G401 (cell line): ENCODE measurements at places on chromosomes 4 and X. TPM values are rescaled to one million over a fixed set of nuclear protein-coding genes. Genes with fewer than 3 reads are reported as not detected.

ASMT gene
- not detected in 2 replicates for total RNA-seq

DNA sequence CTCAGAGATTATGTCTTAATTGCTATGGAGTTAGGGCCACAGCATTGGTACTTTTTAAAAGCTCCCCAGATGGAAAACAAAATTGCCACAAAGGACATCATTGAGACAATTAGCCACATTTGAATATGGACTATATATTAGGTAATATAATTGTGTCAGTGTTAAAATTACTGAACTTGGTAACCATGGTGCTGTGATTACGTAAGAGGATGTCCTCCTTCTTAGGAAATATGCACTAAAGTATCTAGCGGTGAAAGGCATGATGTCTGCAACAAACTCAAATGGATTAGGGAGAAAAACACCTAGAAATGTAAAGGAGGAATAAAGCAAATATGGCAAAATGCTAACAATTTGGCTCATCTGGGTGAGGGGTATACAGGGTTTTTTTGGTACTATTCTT, 89.9 kb upstream of the PAK3 start:
- no peak for DNase-seq

TRIM75 gene
- not detected in 2 replicates for total RNA-seq

EREG gene
- not detected in 2 replicates for total RNA-seq

NCAPG gene
- 28.3 and 74.7 TPM in 2 replicates for total RNA-seq

DNA sequence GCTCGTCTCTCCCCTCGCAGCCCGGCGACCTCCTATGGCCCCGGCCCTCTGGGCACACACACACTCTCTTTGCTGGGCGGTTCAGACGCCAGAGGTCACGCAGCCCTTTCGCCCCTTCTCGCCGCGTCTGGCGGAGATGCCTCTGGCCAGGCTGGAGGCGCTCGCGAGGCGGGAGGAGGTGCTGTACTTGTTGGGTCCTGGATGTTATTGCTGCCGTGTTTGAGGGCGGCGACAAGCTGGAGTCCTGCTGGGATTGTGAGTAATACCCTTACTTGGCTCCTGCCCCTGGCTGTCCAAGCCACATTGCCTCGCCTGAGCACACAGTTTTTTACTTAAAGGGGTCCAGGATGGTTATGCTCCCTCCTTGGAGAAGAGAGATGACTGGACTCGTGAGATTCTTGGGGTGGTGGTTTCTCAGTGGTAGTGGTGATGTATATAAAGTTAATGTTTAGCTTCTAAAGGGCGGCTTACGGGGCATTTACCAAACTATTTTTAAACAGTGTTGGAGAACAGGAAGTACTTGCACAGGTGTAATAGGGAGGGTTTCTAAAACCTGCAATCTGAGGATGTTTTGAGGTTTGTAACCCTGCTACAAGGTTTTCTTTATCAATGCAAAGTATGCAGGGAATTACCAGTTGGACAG, 572 bp downstream of the USP53 start:
- DNase-seq, result peak; percentile 85

DNA sequence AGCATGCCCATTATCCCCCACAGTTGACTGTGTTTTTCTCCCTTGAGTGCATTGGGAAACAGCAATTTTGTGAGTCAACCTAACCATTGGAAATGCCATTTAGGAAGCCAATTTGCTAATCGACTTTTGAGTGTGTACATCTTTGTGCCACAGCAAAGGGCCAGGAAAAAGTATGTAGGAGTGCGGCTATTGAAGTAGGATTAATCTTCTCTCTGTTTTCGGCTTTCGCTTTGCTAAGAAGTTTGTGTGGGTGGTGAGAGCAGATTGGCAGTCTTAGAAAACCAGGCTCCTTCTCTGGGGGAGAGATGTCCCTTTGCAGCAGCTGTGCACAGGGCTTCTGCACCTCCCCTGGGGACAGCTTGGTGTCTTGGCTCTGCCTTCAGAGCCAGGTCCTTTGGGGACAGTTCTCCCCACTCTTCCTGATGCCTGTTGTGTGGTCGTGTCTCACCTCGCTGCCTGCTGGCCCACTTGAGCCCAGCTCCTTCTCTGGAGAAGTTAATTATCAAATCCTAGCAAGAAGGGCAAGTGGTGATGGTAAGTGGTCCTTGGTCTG, 74.5 kb downstream of the GEMIN8 start:
- no peak for DNase-seq

CWH43 gene
- total RNA-seq, result not detected in 2 replicates

IL21 gene
- not detected in 2 replicates for total RNA-seq

DNA sequence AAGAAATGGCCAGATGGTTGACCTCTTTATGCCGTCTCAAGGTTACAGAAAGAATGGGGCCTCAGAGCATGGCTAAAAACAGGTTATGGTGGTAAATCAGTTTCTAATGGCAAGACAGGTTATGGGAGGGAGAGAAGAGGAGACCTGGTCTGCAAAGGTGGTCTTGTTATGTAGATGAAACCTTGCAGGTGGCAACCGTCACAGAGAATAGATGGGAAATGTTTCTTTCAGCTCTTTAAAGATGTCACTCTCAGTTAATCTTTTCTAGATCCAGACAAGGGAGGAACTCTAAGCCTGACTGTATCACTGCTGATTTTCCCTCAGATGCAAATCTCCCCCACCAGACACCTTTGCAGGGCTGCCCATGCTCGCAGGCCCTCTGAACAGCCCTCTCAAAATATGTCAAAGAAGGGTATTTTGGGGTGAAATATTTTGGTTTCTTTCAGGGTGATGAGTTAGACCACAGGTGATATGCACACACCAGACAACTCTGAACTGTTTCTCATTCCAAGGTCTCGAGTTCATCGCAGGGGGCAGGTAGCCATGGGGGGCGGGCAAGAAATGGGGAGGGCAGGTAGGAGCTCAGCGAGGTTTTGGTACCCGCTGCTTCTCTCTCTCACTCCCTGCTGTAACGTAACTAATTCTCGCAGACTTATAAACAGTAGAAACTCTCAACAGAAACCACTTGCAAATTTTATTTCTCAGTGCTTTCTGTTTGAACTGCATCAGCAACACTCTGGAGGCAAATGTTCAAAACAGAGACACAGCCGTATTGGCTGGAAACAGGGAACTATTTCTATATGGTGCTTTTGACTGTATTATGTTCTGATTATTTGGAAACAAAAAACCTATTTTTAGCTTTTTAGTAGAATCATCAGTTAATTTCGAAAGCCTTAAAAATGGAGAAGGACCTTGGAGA, 32.4 kb downstream of the CASP3 start:
- DNase-seq, result no peak

DUX4 gene
- total RNA-seq, result not detected in 2 replicates

DNA sequence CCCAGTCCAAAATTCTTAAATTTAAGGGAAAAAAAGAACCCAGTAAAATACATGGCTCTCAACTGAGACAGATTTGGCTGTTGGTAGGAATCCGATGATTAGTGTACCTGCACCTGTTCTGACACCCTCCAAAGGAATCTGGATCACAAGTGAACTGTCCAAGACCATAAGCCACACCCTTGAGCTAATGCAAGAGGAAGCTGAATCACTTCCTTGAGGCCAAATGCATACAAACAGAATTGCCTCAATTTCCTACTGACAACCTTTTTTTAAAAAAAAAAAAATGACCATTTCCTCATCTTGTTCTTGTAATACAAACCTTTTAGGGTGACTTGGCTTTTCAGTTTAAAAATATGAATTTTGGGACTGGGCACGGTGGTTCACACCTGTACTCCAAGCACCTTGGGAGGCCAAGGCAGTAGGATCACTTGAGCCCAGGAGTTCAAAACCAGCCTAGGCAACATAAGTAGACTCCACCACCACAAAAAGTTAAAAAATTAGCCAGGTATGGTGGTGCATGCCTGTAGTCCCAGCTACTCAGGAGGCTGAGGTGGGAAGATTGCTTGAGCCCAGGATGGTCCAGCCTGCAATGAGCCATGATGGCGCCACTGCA, 10.7 kb upstream of the FBXL5 start:
- no peak for DNase-seq

TMEM184C gene
- total RNA-seq, result 19.4 and 20.3 TPM in 2 replicates

SPATA18 gene
- total RNA-seq, result 0.37 TPM in 1 of 2 replicates, not detected in the other

- DNase-seq, result no peak
These were observed 81.5 kb downstream of the FTHL17 start for GRCh38 chrX:30990361-30990760.

DNA sequence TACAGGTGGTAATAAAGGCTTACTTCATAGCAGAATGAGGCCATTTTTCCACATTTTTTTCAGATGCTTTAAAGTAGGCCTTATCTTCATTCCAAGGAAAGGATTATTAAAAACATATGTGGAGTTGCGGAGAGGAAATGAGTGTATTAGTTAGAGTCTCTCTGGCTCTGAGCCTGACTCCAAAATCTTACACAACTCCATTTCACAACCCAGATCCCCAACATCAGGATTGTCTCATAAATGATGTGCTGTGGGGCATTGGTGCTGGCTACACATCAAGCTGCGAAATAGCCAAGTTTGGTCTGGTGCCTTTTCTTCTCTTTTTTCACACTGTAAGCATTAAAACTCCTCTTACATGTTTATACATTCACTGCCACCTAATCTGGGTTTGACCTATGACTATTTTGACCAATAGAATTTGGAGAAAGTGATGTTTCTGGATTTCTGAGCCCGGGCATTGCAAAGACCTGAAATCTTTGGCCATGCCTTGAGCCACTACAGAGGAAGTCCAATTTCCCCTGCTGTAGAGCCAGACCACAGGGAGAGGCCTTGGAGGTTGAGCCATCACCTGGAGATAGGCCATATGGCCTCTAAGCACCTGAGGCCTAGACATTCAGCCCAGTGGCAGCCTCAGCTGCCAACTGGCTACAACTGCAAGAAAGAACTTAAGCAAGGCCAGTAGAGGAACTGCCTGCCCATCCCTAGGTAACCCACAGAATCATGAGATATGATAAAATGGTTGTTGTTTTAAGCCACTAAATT, 16.7 kb upstream of the SOD3 start:
- peak; percentile 25 for DNase-seq

SOX3 gene
- not detected in 2 replicates for total RNA-seq

DNA sequence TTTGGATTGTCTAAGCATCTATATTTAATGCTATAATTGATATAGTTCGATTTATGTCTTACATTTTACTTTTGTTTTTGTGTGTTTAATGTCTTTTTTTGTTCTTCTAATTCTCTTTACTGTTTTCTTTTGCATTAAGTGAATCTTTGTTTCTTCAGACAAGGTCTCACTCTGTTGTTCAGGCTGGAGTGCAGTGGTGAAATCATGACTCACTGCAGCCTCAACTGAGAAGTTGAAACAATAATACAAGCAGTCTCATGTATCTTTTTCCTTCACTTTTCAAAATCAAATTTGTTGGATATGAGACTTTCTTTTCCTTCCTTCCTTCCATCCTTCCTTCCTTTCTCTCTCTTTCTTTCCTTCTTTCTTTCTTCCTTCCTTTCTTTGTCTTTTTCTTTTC, 1401.6 kb downstream of the ADGRL3 start:
- no peak for DNase-seq

GRCh38 chr4:1130316-1131186, 17.2 kb upstream of the RNF212 start:
- peak; percentile 93 for DNase-seq

SHROOM3 gene
- total RNA-seq, result 58.4 and 66.0 TPM in 2 replicates

DNA sequence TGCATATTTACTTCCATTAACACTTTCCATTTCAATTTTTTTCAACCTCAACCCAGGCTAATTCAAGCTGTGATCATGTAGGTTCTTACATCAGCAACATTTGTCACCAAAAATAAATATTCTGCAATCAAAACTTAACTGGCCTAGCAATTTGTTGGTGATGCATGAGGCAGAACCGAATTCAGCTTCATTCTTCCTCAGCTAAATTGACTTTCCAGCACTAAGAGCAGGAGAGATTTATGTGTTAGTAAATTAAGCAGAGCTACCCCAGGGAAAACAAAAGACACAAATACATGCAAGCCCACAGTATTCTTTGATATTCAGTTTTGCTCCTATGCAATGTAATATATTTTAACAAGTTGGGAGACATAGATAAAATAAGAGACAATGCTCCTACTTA, 208.7 kb upstream of the NDST3 start:
- DNase-seq, result no peak

- peak; percentile 76 for DNase-seq
These were observed 119.1 kb downstream of the CNKSR2 start for GRCh38 chrX:21493226-21493830.

GRCh38 chr4:8038719-8039251, 99.1 kb upstream of the AFAP1 start:
- no peak for DNase-seq

SMR3B gene
- total RNA-seq, result not detected in 2 replicates

GRCh38 chr4:152398060-152398459, 137.8 kb downstream of the FBXW7 start:
- no peak for DNase-seq

GRCh38 chrX:103783971-103784370, 7.3 kb downstream of the PLP1 start:
- no peak for DNase-seq
